Activated CD4-positive, alpha-beta T cell treated with anti-CD3 and anti-CD28 coated beads for 36 hours (primary cell): ENCODE measurements at places on chromosomes 4 and X. TPM values are rescaled to one million over a fixed set of nuclear protein-coding genes. Genes with fewer than 3 reads are reported as not detected.

The HCCS gene
- total RNA-seq, result 24.7 TPM

The H2BW2 gene
- total RNA-seq, result not detected

GRCh38 chr4:115973768-115974167, 860.3 kb upstream of the NDST4 start:
- no peak overlapping the region for H3K27ac ChIP-seq
- H3K27me3 ChIP-seq, result no peaks in the 10 kb centered on the region
- H3K36me3 ChIP-seq, result no peaks in the 10 kb centered on the region
- no peaks in the 10 kb centered on the region for H3K4me1 ChIP-seq
- no peak overlapping the region for H3K4me3 ChIP-seq

DNA sequence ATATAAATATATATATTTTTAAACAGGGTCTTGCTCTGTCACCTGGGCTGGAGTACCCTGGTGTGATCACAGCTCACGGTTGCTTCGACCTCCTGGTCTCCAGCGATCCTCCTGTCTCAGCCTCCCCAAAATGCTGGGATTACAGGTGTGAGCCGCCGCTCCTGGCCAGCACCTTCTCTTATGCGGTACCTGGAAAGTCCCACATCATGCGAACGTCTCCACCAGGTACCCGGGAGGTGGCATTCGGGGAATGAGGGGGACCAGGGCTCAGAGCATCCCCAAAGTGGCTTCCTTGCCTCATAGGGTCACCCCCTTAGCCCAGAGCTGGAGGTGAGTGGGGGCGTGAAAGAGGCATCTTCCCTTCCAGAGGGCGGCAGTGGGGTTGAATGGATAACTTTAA, 84.0 kb upstream of the PPP2R3B start:
- no peak overlapping the region for H3K27ac ChIP-seq
- H3K36me3 ChIP-seq, result no peaks in the 10 kb centered on the region
- no peaks in the 10 kb centered on the region for H3K27me3 ChIP-seq
- no peaks in the 10 kb centered on the region for H3K4me1 ChIP-seq
- no peak for DNase-seq
